ENCODE measurements at places on chromosomes 12 and 14. TPM values are rescaled to one million over a fixed set of nuclear protein-coding genes. Genes with fewer than 3 reads are reported as not detected.

- H3K36me3 ChIP-seq, result peaks cover 27% of the 10 kb centered on the region
- DNase-seq, result peak; percentile 63
- no peaks in the 10 kb centered on the region for H3K27me3 ChIP-seq
- H3K4me1 ChIP-seq, result peaks cover 32% of the 10 kb centered on the region
- no peak overlapping the region for H3K4me3 ChIP-seq
These were observed 59.1 kb downstream of the ISCA2 start for GRCh38 chr14:74552623-74553022.

DNA sequence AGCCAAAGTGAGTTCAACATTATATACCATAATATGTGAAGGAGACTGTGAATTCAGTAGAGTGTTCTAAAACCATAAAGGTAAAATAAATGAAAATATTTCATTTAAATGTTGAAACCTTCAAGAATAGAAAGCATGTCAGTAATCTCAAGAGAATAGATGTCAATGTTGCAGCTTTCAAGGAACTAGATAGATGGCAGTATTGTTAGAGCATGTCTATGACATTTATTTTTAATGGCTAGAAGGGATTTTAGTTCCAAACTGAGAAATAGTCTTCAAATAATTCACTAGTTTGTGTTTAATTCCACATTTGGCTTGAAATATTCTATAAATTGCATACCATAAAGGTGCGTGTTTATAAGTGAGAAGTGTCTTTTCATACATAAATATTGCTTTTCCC, 326.5 kb downstream of the FLRT2 start:
- H3K4me1 ChIP-seq, result no peaks in the 10 kb centered on the region

FAIM2 gene
- total RNA-seq, result 0.12 TPM

DNA sequence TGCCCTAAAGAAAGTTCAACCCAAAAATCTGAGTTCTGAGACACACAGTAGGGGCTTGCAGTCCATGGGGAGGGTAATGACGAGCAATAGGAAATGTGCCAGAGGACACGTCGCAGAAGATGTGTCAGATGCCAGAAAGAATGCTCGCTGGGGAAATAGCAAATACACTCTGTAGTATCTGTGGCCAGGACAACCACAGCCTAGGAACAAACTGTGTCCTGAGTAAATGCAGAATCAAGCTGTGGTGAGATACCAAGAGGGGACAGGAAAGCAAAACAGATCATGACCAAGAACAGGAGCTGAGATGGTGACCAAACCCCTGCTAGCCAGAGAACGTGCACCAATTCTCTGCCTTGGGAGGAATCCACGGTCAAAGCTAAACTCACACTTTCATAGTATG, 9.1 kb downstream of the CRACR2A start:
- no peaks in the 10 kb centered on the region for H3K4me1 ChIP-seq
- H3K36me3 ChIP-seq, result no peaks in the 10 kb centered on the region
- H3K27ac ChIP-seq, result no peak overlapping the region

DNA sequence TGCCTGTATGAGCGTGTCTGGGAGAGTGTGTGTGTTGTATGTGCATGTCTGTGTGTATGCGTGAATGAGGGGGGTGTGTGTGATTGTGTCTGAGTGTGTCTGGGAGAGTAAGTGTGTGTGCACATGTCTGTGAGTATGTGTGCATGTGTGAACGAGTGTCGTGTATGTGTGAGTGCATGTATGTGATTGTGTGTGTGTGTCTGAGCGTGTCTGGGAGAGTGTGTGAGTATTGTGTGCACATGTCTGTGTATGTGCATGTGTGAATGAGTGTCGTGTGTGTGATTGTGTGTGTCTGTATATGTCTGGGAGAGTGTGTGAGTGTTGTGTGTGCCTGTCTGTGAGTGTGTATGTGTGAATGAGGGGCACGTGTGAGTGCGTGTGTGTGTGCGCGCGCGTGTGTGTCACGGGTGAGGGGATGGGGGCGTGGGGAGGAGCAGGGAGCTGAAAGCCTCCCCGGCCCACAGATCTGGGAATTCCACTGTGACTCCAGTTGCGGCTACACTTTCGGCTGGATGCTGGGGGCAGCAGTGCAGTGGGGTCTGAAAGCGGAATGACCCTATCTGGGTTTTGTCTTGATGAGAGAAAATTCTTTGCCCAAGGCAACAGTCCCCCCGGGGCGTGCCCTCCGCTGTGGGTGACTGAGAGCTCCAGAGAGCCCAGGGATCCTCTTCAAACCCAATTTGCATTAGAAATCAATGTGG, 138.1 kb upstream of the MED13L start:
- no peak overlapping the region for H3K4me3 ChIP-seq
- H3K27me3 ChIP-seq, result no peaks in the 10 kb centered on the region
- DNase-seq, result no peak
- H3K4me1 ChIP-seq, result no peaks in the 10 kb centered on the region
- no peak overlapping the region for H3K27ac ChIP-seq
- no peaks in the 10 kb centered on the region for H3K36me3 ChIP-seq

GRCh38 chr12:14931791-14932560, 6.4 kb downstream of the ERP27 start:
- DNase-seq, result no peak
- no peaks in the 10 kb centered on the region for H3K27me3 ChIP-seq
- no peak overlapping the region for H3K27ac ChIP-seq
- H3K36me3 ChIP-seq, result no peaks in the 10 kb centered on the region

SERPINA1 gene
- not detected for total RNA-seq

- no peak for DNase-seq
- no peak overlapping the region for H3K4me3 ChIP-seq
- no peaks in the 10 kb centered on the region for H3K27me3 ChIP-seq
These were observed 29.6 kb upstream of the LTA4H start for GRCh38 chr12:96064966-96065365.

GRCh38 chr12:125023065-125023464, 29.6 kb downstream of the BRI3BP start:
- no peaks in the 10 kb centered on the region for H3K4me1 ChIP-seq

GRCh38 chr14:31283153-31283552, 75.6 kb upstream of the HECTD1 start:
- peak overlapping the region; percentile 60 for H3K27ac ChIP-seq
- H3K4me3 ChIP-seq, result no peak overlapping the region
- DNase-seq, result no peak
- H3K27me3 ChIP-seq, result no peaks in the 10 kb centered on the region
- no peaks in the 10 kb centered on the region for H3K36me3 ChIP-seq
- peaks cover 16% of the 10 kb centered on the region for H3K4me1 ChIP-seq

DNA sequence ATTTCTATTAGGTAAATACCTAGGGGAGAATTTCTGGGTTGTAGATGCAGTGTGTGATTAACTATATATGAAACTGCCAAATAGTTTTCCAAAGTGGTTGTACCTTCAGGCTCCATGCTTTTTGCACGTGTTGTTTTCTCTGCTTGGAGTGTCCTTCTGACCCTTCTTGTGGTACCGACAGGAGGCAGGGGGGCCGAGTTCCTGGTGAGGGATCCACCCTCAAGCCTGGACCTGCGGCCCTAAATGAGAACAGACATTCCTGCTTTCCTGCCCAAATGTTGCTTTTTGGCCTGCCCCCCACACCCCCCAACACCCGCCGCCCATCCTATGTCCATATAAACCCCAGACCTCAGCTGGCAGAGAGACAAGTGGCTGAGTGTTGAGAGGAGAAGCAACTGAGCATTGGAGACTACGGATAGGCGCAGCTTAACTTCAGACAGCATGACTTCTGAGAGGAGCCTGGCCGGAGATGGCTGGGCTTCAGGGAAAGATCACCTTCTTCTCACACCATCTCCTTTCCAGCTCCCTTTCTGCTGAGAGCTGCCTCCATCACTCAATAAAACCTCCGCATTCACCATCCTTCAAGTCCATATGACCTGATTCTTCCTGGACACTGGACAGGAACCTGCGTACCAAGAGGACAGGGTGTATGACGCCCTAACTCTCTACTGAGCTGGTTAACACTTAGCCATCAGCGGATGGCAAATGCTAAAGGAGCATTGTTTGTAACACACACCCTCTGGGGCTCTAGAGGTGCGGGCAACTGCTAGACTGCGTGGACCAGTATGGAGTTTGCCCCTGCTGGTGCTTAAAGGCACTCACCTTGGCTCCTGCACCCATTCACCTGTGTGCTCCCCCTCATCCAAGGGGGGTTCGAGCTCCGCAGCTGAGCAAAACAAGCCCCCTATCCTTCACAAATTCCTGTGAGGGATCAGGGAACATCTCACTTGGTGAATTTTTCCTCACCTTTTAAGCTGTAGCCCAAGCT, 194.7 kb upstream of the FBXO33 start:
- H3K36me3 ChIP-seq, result no peaks in the 10 kb centered on the region
- no peak overlapping the region for H3K27ac ChIP-seq

- H3K36me3 ChIP-seq, result no peaks in the 10 kb centered on the region
- no peaks in the 10 kb centered on the region for H3K27me3 ChIP-seq
- peaks cover 32% of the 10 kb centered on the region for H3K4me1 ChIP-seq
These were observed 127.3 kb downstream of the SCARB1 start for GRCh38 chr12:124736115-124737039.

DNA sequence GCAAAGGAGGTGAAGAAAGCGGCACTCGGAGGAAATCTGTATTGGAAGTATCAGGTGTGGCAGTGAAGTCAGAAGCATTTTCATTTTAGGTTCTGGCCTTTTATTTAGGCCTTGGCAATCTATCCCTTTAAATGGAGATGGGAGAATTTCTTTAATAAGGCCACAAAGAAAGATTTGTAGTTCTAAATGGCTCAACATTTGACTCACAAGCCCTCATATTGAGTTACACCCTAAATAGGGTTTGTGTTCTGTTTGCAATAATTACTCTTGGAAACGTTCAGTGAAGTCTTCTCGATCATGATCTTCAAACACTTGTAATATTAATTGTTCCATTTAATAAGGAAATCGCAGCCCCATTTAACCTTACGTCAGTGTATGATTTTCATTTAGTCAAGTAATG, 25.3 kb upstream of the TMEM260 start:
- H3K27ac ChIP-seq, result no peak overlapping the region
- no peaks in the 10 kb centered on the region for H3K36me3 ChIP-seq
- H3K4me1 ChIP-seq, result no peaks in the 10 kb centered on the region
- H3K4me3 ChIP-seq, result no peak overlapping the region

- peak; percentile 72 for DNase-seq
- H3K27me3 ChIP-seq, result no peaks in the 10 kb centered on the region
- no peaks in the 10 kb centered on the region for H3K4me1 ChIP-seq
- no peaks in the 10 kb centered on the region for H3K36me3 ChIP-seq
- H3K27ac ChIP-seq, result no peak overlapping the region
These were observed 112.9 kb downstream of the TSPAN9 start for GRCh38 chr12:3190101-3190500.

GRCh38 chr12:78244916-78245507, 414.3 kb downstream of the NAV3 start:
- DNase-seq, result no peak
- H3K27ac ChIP-seq, result no peak overlapping the region
- no peaks in the 10 kb centered on the region for H3K36me3 ChIP-seq
- no peaks in the 10 kb centered on the region for H3K4me1 ChIP-seq
- no peak overlapping the region for H3K4me3 ChIP-seq

C1R gene
- 3.6 TPM for total RNA-seq

LARP4 gene
- 59.4 TPM for total RNA-seq

DNA sequence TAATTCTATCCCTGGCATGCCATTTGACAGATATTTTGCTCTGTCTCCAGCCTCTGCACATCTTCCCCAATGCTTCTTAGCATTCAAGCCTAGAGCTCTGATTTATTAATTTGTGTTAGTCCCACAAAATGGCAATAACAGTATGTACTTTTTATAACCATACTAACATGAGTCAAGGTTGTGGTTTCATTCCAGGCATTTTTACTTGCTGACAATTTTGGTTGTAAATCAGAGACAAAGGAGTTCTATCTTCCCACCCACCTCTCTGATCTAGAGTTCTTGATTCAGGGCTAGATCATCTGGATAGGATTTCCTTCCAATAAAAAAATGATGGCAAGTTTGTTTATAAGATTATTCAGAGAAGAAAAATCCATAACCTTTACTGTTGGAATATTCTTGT, 18.5 kb upstream of the CISTR start:
- no peak overlapping the region for H3K4me3 ChIP-seq
- no peak for DNase-seq
- H3K27me3 ChIP-seq, result peaks cover 19% of the 10 kb centered on the region
- peaks cover 9% of the 10 kb centered on the region for H3K4me1 ChIP-seq
- no peaks in the 10 kb centered on the region for H3K36me3 ChIP-seq

- no peak overlapping the region for H3K27ac ChIP-seq
- DNase-seq, result no peak
- no peak overlapping the region for H3K4me3 ChIP-seq
- H3K27me3 ChIP-seq, result no peaks in the 10 kb centered on the region
- no peaks in the 10 kb centered on the region for H3K4me1 ChIP-seq
These were observed 27.9 kb downstream of the RHOF start for GRCh38 chr12:121765573-121765972.

DNA sequence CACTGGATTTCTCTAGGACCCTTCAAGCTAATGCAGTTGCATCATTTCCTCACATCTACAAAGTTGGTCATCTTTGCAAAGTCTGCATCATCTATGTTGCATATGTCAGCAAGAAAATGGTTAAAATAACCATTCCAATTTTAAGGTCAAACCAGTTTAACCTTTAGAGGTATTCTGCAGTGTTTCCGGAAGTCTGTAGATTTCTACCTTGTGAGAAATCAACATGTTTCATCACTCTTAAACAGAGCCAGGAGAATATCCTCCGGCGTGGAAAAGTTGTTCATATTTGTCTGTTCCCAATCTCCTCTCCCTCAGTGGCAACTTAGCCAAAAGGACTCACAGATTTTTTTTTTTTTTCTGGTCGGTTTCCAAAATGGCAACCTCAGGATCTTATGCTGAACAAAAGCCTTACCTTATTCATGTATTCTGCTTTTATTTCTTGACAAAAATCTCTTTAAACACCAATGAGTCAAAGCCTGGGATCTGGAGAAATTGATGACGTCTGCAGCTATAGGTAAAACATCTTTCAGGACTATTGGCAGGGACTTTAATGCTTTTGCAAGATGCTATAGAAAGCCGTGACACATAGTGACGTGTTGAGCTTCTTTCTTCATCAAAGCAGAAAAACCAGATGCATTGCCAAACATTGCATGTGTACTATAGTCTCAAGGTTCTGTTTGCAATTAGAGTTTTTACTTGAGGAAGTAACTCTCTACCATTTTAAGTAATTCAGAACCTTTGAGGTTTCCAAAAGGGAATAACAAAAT, 16.0 kb upstream of the CDK17 start:
- H3K27me3 ChIP-seq, result no peaks in the 10 kb centered on the region
- H3K36me3 ChIP-seq, result no peaks in the 10 kb centered on the region
- DNase-seq, result peak; percentile 33
- no peak overlapping the region for H3K4me3 ChIP-seq
- H3K4me1 ChIP-seq, result peaks cover 43% of the 10 kb centered on the region

AGAP2 gene
- 0.24 TPM for total RNA-seq

DNA sequence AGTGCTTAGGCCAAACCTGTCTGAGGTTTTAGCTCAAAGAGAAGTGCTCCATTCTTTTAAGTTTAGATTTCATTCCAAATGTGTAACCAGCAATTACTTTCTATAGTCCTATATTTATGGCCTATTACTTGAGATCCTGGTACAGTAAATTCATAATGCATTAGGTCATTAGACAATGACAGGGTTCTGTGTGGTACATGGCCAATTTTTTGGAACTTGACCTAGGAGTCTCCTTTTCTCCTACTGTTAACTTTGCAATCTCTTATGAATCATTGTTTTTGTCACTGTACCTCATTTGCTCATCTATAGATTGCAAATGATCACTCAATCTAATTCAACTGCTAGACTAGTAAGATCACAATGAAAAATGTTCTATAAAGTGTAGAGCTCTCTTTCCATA, 136.7 kb downstream of the PDE3A start:
- H3K4me3 ChIP-seq, result no peak overlapping the region
- no peaks in the 10 kb centered on the region for H3K36me3 ChIP-seq
- DNase-seq, result no peak
- no peaks in the 10 kb centered on the region for H3K4me1 ChIP-seq
- H3K27me3 ChIP-seq, result no peaks in the 10 kb centered on the region

HNRNPC gene
- total RNA-seq, result 611 TPM

GRCh38 chr12:72261885-72262284, 10.3 kb upstream of the TRHDE start:
- DNase-seq, result no peak
- H3K27me3 ChIP-seq, result no peaks in the 10 kb centered on the region
- H3K36me3 ChIP-seq, result no peaks in the 10 kb centered on the region
- no peak overlapping the region for H3K4me3 ChIP-seq

All from endothelial cell of umbilical vein (primary cell).